CMK (cell line): ENCODE measurements at places on chromosomes 3 and 15.

DNA sequence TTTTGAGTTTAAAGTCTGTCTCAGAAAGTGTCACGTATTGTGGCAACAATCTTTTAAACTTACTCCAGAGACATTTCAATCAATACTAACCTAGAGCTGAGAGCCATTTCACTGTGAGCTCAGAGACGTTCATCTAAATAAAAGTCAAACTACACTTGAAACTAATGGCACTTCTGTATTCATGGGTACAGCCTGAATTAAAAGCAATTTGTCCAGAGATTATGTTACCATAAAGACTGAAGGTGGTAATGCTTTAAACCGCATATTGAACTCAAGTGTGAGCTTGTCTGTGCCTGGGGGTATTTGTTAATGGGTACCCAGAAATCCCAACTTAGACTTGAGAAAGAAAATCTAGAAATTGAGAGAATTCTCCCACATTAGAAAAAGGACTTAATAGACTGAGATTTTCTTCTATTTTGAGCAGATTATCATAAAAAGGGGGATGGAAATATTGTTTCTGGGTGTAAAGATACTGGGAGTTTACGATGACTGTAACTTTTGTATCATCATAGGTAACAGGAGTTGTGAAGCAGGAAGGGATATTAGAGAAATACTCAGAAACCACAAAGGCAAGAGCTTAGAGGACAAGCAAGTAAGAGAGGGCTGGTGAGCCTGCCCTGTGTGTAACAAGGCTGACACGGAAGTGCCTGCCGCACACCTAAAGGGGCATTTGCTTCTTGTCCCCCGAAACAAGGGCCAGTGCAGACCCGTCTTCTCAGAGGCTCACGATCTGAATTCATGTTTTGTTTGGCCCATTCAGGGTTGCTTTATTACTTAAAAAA, 36.9 kb downstream of the LRIG1 start:
- DNase-seq, result no peak

GRCh38 chr3:152622811-152623167, 212.1 kb upstream of the P2RY1 start:
- no peak for DNase-seq

GRCh38 chr3:157500232-157500631, 3.0 kb downstream of the VEPH1 start:
- no peak for DNase-seq

DNA sequence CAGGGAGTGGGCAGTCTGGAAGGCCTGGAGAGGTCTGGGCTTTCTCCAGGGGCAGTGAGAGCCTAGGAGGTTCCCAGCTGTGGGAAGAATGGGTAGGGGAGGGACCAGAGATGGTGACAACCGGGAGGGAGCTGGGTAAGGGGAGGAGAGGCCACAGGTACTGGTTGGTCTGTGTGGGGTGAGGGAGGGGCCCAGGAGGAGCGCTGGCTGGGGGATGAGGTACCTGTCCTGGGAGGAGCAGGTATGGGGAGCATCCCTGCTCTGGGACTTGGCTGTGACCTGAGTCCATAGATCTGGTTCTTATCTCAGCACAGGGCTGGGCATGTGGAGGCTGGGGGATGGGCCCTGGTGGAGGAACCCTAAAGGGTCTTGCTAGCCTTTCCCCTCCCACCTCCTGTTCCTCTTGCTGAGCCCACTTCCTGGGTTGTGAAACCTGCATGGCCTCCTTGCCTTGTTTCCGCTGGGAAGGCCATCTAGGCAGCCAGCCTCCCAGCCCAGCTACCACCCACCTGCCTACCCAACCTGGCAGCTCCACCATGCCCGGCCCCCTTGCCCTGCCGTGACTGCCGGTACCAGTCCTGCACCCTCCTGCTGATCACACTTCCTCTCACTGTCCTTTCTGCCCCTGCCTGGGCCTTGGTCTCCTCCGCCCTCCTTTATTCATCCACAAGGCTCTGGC, 11.0 kb downstream of the PRKCD start:
- no peak for DNase-seq

- no peak for DNase-seq
Observed at GRCh38 chr3:156449710-156450574, 105.0 kb downstream of the SSR3 start.

DNA sequence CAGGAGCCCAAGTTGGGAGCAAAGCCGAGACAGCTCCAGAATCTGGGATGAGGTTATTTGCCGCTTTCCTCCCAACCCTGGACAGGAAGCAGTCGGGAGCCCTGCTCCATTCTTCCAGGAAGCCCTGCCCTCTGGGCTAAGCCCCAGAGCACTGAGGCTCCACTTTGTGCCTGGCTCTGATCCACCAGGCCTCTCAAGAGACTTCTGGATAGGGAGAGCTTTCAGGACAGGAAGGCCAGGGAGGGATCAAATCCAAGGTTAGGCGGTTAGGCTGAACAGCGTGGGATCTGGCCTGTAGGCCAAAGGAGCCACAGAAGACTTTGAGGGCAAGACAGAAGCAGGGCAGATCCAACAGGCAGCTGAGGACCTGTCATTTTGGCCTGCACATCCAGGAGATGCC, 835 bp downstream of the STOML1 start:
- no peak for DNase-seq

GRCh38 chr3:20022954-20023622, 11.0 kb upstream of the PP2D1 start:
- peak; percentile 63 for DNase-seq

DNA sequence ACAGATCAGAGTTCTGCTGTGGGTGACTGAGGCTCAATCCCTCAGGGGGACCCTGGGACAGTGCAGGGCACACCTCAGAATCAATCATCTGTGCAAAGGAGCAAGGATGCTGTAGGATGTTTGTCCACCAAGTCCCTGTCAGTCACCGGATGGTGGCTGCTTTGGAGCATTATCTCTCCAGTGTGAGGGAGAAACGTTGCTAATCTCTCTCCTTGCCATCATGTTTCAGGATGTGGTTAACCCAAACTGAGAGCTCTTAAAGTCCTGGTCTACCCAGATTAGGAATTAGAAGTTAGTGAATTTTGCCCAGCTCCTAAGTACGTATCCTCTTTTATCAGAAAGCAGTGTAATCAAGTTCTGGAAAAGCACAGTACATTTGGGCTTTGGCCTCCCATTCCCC, 26.2 kb upstream of the LRRC3B start:
- DNase-seq, result peak; percentile 31

DNA sequence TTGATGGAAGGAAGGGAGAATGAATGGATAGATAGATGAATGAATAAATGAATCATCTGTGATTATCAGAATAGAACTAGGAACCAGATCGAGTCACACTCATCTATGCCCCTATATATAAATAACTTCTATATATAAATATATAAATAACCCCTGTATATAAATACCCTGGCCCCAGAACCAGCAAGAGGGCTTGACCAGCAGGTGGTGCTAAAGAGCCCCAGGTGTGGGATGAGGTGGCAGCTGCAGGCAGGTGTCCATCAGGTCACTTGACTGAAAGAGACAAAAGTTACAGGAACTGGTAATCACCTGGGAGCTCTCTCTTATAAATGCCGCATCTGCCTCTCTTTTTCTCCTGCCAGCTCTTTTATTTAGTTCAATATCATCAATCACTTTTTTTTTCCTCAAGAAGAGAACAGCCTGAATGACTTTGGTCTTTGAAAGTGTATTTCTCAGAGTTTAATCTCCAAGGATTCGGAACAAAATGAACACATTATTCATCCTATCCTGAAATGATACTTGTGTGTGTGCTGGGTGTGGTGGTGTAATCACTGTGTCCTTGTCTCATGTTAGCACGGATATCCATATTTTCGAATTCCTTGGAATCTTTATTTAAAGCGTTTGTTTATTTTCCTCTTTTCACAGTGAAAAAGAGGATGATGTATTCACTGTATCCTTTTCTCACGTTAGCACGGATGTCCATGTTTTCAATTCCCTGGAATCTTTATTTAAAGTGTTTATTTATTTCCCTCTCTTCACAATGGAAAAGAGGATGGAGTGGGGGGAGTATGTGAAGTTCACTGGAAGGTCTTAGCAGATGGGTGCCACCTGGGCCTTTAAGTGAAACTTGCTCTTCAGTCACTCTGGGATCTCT, 35.4 kb upstream of the ATG7 start:
- no peak for DNase-seq

DNA sequence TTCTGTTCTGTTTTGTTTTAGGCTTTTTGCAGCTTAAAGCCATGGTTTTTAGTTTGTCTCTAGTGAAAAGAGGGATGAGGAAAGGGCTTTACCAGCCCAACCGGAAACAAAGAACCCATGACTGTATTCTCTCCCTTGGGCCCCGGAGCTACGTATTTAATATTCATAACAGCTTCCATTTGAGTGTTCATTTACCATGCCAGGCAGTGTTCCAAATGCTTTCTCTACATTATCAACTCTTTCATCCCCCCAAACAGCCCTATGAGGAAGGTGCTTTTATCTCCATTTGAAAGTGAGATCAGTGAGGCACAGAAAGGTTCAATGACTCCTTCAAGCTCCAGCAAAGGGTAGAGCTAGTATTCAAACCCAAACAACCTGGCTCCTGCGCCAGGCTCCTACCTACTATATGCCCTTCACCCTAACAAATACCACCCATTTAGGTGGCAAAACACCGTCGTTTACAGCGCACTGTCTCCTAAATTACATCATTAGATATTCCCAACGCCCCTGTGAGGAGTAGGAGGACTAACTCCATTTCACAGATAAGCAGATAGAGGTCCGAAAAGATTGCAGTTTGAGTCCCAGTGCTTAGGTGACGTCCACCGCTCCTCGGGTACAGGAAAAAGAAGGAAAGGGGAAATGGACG, 27.9 kb downstream of the GTPBP8 start:
- DNase-seq, result no peak
